ENCODE measurements at places on chromosomes 2 and 18.

GRCh38 chr2:217177720-217178119 is 317.9 kb upstream of the TNP1 start:
- no peak for DNase-seq

DNA sequence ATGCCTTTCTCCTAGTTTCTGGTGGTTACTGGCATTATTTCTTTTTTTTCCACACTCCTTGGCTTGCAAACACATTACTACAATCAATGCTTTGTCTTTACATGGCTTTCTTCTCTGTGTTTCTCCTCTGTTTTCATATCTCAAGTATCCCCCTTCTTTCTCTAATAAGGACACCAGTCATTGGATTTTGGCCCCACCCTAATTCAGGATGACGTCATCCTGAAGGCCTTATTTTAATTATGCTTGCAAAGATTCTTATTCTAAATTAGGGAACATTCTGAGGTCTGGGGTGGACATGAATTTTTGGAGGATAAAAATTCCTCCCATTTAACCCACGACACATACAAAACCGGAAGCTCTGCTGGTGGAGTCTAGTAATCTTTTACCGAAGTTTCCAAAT is 1556.6 kb downstream of the DPP10 start:
- DNase-seq = no peak

DNA sequence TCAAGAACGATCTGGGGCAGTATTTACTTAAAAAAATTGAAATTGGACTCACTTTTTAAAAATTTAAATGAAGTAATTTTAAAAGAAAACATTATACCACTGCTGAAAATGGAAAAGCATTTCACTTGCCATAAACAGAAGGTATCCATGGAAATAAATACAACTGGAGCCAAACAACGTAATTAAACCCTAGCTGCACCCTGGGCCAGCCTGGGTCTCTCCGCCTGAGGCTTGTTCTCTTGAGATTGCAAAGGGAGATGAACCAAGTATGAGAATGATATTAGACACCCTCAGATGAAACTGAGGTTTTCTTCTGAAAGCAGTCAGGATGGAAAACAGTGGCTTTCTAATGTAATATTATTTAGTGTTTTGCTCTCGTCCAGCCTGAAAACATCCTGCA is 264.4 kb downstream of the KCNE4 start:
- DNase-seq = no peak

GRCh38 chr2:107358362-107358761 is 468.3 kb upstream of the RGPD4 start:
- no peak for DNase-seq

- no peak for DNase-seq
These were observed 71.0 kb downstream of the PDE1A start for GRCh38 chr2:182355815-182356214.

DNA sequence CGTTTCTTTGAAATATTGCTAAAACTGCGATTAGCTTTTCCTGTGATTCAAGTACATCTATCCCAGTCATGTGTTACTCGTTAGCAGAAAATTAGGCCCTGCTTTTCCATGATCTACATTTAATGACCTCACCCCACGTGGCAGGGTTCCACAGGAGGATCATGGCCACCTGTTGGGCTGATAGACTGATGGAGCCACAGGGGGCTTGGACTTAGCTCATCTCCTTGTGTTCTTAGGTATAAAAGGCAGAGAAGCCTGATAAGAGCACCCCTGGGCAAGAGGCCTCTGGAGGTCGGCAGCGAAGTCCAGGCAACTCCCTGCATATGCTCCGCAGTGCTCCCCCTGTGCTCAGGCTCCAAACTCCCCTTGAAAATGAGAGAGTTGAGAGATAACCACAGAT is 12.9 kb downstream of the FZD7 start:
- no peak for DNase-seq

GRCh38 chr2:135913727-135914365 is 37.6 kb upstream of the MCM6 start:
- peak; percentile 37 for DNase-seq

- no peak for DNase-seq
These were observed 52.0 kb upstream of the TNP1 start for GRCh38 chr2:216911886-216912285.

Measured in activated T-cell treated with anti-CD3 and anti-CD28 coated beads for 1 hour (primary cell).